ENCODE measurements at places on chromosomes 7 and 10. TPM values are rescaled to one million over a fixed set of nuclear protein-coding genes. Genes with fewer than 3 reads are reported as not detected.

PLCE1 gene
- total RNA-seq, result not detected

AKR1C8 gene
- not detected for total RNA-seq

RPP38 gene
- 16.2 TPM for total RNA-seq

EMX2 gene
- not detected for total RNA-seq

PNLIPRP3 gene
- total RNA-seq, result not detected

PLEKHS1 gene
- total RNA-seq, result not detected

ODAD2 gene
- 0.88 TPM for total RNA-seq

BICC1 gene
- total RNA-seq, result not detected

NRCAM gene
- total RNA-seq, result 3.2 TPM

DCLRE1A gene
- 15.1 TPM for total RNA-seq

RPEL1 gene
- total RNA-seq, result not detected

MBL2 gene
- not detected for total RNA-seq

DNA sequence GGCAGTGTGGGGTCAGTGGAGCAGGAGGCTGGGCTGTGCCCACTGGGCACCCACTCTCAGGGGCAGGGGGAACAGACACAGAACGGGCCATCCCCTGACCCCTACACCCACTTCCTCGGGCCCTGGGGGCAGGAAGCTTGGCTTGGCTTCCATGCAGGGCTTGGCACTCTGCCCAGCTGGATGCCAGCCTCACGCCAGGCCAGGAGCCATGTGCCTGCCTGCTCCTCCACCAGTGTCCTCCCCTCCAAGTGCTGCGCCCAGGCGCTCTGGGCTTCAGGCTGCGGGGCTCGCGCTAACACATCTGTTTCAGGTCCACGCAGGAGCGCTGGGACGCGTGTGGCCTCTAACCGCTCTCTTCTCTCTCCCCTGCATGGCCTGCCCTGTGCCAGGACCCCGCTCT, 12.7 kb downstream of the LDB3 start:
- no peak for DNase-seq

DNA sequence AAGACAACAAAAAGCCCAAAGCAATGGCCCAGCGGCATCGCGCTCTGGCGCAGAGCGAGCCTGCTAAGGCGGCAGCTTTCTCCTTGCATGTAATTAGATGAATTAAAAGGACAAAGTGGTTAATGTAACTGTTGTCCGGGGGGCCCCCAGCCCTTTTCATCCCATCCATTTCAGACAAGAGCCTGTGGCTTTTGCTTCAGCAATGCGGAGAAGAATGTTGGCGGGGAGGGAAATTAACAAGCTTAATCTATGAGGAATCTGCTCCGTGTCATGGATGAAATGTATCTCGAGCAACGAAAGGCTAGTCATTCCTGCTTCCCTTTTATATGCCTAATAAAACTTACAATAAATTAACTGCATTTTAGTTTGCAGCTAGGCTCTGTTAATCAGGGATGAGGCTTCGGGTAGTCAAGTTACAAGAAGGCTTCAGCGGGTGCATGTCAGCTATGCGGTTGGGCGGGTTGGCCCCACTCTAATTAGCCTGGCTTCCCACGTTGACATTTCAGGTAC, 203.3 kb downstream of the BUB3 start:
- no peak for DNase-seq

GRCh38 chr7:38242814-38243213, 30.6 kb downstream of the TARP start:
- DNase-seq, result no peak

DNA sequence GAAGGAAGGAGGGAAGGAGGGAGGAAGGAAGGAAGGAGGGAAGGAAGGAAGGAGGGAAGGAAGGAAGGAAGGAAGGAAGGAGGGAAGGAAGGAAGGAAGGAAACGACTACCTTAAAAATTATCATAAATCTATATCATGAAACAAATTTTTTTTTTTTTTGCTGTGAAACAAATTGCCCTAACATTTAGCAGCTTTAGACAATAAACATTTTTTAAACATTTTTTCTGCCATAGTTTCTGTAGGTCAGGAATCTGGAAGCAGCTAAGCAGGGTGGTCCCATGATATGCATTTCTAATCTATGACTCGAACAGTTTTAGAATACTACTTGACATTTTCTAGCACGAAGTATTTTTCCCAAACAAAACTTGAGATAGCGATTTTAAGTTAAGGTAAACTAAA, 42.9 kb upstream of the TSPAN13 start:
- no peak for DNase-seq

DNA sequence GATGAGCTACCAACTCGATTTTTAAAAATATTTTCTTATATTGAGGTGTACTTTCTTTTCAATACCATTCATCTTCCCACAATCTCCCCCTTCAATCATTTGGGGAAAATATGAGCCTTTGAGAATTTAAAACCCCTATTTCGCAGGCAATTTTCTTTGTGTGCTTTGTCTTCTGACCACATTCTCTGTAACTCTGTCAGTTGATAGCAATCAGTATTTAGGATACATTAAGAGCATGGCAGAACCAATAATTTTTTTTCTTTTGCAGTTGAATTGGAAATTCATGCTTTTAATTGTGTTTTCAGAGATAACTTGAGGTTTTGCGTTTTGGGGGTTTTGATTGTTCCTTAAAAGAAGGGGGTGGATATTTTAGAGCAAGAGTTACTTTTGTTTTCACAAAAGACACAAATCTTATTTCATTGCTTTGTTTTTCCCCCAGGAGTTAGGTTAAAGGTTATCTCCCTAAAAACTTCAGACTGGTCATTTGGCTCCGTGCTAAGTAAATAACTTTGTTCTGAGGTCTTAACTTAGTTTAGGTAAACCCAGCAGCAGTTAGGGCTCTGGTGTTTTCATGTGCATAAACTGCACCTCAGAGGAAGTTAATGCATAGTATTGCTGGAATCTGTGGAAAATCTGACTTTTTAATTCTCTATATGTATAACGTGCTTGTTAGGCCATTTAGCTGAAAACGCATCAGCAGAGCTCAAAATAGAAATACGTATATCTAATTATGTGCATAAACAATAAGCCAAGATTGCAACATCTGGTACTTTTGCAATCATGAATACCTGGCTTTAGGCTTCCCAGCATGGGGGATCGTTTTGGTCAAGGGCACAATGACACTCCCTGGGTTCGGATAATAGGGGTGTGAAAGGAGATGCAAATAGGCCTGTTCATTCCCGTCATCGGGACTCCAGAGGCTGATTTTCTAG, 676.4 kb upstream of the ANKRD30A start:
- DNase-seq, result no peak

GRCh38 chr10:101901340-101901739, 57.7 kb upstream of the KCNIP2 start:
- DNase-seq, result no peak

- DNase-seq, result no peak
Measured at GRCh38 chr7:102454468-102454867, 10.2 kb downstream of the ALKBH4 start.

DNA sequence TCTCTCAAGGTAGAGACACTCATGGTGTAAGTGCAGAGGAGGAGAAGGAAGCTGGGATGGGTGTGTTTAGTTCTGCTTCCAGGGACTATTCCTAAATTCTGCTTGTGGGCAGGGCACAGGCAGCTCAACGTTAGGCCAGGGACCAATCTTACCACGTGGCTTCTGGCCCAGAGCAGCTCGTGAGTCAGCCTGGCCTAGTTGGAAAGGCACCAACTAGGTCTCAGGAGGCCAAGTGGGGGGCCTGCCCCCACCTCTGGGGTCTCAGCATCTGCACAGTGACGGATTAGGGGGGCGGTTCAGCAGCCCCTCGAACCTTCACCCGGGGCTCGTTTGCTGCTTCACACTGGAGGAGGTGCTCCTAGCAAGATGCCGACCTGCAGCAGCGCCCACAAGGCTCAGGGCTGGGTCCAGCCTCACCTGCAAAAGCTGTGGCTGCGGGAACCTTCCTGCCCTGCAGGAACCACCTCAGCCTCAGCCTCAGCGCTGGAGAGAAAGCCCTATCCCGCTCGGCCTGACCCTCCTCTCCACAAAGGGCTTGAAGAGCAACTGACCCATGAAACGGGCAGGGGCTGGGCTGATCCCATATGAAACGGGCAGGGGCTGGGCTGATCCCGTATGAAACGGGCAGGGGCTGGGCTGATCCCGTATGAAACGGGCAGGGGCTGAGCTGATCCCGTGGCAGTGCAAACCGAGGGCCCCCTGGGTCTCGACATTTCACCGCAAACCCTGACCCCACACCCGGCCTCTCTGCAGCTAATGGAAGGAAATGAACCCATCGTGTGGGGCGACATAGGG, 447.4 kb downstream of the DNAJB6 start:
- DNase-seq, result no peak

DNA sequence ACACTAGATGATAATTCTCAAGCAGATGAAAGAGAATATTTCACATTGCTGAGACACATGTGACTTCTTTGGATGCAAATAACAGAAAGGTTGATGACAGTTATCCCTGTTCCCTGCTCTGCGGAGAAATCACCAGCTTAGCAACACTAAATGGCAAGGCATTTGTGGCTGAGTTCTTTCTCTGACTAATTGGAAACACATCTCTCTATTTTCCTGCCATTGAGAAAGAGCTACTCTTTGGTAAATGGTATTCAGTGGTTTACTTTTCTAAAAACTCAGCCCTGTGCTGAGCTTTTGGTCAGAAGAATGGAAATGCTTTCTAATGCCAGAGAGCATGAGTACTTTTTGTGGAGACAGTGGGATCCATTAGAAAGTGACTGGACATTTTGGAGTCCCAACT, 771.4 kb downstream of the LRMDA start:
- no peak for DNase-seq

DNA sequence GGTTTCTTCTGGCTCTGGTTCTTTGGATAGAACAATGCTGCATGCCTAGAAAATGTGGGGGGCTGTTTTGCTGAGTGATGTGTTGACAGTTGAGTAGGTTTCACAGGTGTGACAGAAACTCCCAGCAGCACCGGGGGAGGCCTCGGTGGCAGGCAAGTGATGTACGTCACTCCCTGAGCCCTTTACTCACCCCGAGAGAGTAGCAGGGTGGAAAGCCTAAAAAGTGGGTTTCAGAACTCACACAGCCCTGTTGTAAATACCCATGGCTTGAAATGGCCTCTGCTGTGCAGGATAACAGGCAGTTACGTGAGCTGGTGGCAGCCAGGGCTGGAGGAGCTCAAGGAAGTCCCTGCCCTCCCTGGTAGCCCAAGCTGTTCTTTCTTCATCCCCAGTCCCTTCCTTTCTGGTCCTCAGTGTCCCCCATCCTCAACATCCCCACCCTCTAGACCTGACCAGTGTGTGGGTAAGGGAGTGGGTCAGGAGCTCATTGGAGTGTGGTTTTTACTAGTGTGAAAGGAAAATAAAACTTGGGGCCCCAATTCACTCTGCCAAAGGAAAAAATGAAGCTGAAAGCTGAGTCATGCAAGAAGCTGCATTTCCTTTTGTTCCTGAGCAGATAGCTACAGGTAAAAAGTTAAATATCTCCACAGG, 258.1 kb downstream of the STK31 start:
- peak; percentile 21 for DNase-seq

- DNase-seq, result peak; percentile 49
Measured at GRCh38 chr10:19788075-19788686, 28.1 kb upstream of the PLXDC2 start.

DNA sequence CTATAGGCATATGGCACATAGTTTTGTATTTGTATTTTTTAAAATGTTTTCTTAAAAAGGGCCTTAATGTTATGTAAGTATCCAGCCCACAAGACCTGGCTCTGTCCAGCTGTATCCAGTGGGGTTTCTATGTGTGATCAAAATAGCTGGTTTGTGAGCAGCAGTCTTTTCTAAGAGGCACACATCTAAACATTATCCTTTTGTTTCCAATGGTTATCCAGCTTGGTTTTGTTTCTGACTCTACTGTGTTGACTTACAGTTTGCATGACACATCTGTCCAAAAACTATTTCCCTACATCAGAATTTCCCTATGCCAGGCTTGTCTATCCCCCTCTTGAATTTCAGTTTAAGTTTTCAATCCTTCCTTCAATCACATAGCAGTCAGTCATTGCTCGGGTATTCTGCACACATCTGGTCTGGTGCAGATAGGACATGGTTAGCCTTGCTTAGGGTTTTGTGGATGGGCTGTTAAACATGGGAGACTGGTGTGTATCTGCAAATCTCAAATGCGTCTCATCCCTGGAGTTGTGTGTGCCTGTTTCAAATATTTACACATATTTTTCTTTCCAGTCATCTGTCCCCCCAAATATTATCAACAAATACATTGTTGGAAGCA, 104.2 kb downstream of the SAMD9 start:
- DNase-seq, result no peak

GRCh38 chr7:20892776-20893175, 106.1 kb upstream of the SP8 start:
- DNase-seq, result no peak

GRCh38 chr7:116138202-116138801, 72.0 kb upstream of the TES start:
- DNase-seq, result peak; percentile 32

GRCh38 chr7:131244259-131244852, 83.3 kb upstream of the MKLN1 start:
- peak; percentile 26 for DNase-seq

GRCh38 chr10:113125612-113126011, 175.6 kb downstream of the TCF7L2 start:
- DNase-seq, result no peak

DNA sequence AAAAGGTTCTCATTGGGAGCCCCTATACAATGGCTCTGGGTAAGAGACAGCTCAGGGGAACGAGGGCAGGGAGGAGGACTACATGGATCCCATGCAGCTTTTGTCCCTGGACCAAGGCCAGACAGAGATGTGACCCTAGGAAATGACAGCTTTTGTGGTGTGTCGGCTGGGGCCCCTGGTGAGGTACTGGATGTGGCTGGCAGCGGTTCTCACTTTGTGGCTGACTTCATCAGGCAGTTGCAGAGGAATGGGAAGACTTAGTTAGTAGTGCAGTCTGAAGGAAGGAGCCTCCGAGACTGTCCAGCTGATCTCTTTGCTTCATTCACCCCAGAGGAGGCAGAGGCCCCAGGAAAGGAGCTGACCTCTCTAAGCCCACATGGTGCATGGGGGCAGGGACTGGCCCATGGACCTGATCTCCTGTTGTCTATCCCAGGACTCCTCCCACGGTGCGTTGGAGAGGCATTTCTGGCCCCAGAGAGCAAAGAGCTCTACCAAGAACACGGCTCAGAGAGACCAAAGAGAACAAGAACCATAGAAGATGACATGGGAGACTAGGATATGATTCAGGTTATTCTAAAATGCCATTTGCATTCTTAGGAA, 202.9 kb downstream of the RPS24 start:
- no peak for DNase-seq

GRCh38 chr10:70112071-70112470, 20.6 kb downstream of the AIFM2 start:
- DNase-seq, result no peak

GRCh38 chr7:132655131-132655727, 79.0 kb upstream of the PLXNA4 start:
- peak; percentile 80 for DNase-seq

- no peak for DNase-seq
Measured at GRCh38 chr7:30074422-30075030, 46.3 kb downstream of the PLEKHA8 start.

GRCh38 chr10:4671451-4672145, 154.4 kb upstream of the AKR1E2 start:
- DNase-seq, result no peak

DNA sequence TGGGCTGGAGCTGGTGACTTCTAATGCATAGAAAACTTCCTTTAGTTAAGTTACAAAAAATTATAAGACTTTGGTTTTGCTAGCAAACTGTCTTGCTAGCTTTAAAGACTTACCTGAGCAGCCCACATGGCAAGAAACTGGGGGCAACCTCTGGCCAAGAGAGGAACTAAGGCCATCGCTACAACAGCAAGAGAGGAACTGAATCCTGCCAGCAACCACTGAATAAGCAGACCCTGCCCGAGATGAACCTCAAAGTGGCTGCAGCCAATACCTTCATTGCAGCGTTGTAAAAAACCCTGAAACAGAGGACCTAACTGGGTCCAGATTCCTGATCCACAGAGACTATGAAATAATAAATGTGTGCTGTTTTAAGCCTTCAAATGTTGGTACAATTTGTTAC, 54.6 kb upstream of the STARD3NL start:
- DNase-seq, result no peak

- no peak for DNase-seq
Measured at GRCh38 chr10:125451319-125451718, 231.6 kb downstream of the TEX36 start.

All from activated CD8-positive, alpha-beta T cell treated with anti-CD3 and anti-CD28 coated beads for 36 hours (primary cell).